ENCODE measurements at places on chromosomes 2 and 18. TPM values are rescaled to one million over a fixed set of nuclear protein-coding genes. Genes with fewer than 3 reads are reported as not detected.

- no peak overlapping the region for H3K27ac ChIP-seq
- no peak overlapping the region for H3K4me3 ChIP-seq
- H3K36me3 ChIP-seq = no peaks in the 10 kb centered on the region
- peaks cover 3% of the 10 kb centered on the region for H3K4me1 ChIP-seq
- DNase-seq = no peak
- H3K27me3 ChIP-seq = no peaks in the 10 kb centered on the region
Measured at GRCh38 chr2:113209011-113209645, 35.4 kb downstream of the PSD4 start.

GRCh38 chr2:101114268-101114783, 36.9 kb downstream of the TBC1D8 start:
- no peaks in the 10 kb centered on the region for H3K27me3 ChIP-seq
- DNase-seq = no peak
- H3K4me3 ChIP-seq = no peak overlapping the region
- H3K36me3 ChIP-seq = no peaks in the 10 kb centered on the region
- H3K4me1 ChIP-seq = peaks cover 63% of the 10 kb centered on the region
- peak overlapping the region; percentile 79 for H3K27ac ChIP-seq

GRCh38 chr2:237895544-237896506, 36.4 kb downstream of the RAMP1 start:
- peak overlapping the region; percentile 97 for H3K27ac ChIP-seq
- H3K36me3 ChIP-seq = no peaks in the 10 kb centered on the region
- peaks cover 69% of the 10 kb centered on the region for H3K4me1 ChIP-seq
- no peaks in the 10 kb centered on the region for H3K27me3 ChIP-seq

DNA sequence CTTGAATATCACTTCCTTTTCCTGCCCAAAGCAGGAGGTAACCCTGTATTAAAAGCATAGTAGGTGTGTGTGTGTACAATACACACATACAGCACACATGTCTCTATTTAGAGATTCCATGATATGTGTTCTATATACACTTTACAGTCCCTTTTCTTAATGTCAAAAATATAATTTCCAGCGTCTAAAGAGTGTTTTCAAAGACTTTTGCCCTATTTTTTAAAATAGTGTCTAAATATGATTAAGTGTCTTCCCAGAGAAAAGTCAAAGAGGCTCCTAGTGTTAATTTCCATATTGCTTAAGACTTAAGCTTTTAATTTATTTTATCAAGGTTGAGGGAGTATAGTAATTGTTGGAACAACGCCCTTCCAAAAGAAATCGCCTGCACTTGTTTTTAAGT, 420.3 kb upstream of the POU3F3 start:
- no peaks in the 10 kb centered on the region for H3K27me3 ChIP-seq
- H3K27ac ChIP-seq = no peak overlapping the region
- no peaks in the 10 kb centered on the region for H3K4me1 ChIP-seq
- no peak for DNase-seq
- no peaks in the 10 kb centered on the region for H3K36me3 ChIP-seq

TMEM200C gene
- 0.45 TPM for total RNA-seq

DNA sequence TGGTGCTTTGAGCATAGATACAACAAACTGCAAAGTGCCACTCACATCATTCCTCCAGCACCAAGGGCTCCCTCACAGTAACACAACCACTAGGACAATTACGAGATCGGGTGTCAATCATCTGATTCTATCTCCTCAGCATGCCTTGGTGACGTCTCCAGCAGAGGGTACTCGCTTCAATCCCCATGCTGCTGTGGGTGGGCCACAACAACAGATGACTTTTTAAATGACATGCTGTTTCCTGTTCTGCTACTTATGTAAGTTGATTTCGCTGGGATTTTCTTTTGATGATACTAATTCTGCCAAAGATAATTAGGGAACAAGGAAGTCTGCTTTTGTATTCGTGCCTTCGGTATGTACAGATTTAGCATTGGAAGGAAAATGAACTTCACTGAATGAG, 1113.0 kb downstream of the BCL11A start:
- H3K27me3 ChIP-seq = no peaks in the 10 kb centered on the region
- no peak overlapping the region for H3K27ac ChIP-seq
- no peaks in the 10 kb centered on the region for H3K4me1 ChIP-seq
- no peak for DNase-seq
- H3K4me3 ChIP-seq = no peak overlapping the region

DNA sequence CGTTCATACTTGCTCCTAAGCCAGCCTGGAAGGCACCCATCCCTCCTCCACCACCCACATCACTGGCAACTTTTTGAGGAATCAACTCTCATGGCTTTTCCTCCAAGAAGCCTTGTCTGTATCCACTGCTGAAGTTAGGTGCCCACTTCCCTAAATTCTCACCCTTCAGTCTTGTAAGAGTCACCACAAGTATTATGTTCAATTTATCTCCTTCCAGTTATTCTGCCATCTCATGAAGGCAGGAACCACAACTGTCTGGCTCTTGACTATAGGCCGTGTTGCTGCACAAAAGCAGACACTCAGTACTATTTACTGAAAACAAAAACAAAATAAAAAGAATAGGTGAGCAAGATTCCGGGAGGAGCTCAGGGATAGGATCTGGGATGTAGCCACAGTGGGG, 234.8 kb downstream of the CYRIA start:
- no peak for DNase-seq
- no peak overlapping the region for H3K27ac ChIP-seq
- no peaks in the 10 kb centered on the region for H3K36me3 ChIP-seq
- no peak overlapping the region for H3K4me3 ChIP-seq

TPO gene
- 8.4 TPM for total RNA-seq

SERPINB4 gene
- total RNA-seq = not detected

DNA sequence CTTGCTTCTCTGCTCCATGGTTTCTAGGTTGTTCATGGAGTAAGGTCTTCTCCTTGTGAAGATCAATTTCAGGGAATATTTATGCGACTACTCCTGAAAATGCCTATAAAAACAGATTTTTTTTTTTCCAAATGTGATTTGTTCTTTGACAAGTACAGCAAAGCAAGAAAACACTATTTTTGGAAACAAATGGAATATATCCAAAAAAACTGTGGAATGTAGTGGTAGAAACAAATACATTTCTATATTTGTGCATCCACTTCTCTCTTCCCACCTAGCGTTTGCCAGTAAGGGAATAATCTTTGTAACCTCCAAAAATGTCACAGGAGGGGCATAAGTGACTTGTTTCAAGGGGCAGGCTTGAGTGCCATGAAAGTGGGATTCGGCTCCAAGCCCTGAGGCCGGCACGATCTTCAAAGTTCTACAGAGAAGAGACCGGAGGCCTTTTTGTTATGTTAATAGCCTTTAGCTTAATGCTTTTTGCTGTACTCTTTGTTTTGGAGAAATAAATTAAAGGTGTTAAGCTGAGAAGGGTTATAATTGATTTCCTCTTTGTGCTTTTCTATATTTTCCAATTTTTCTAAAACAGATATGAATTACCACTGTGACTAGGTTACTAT, 200.6 kb downstream of the NRP2 start:
- H3K4me1 ChIP-seq = no peaks in the 10 kb centered on the region
- DNase-seq = no peak
- H3K36me3 ChIP-seq = no peaks in the 10 kb centered on the region
- H3K4me3 ChIP-seq = no peak overlapping the region

- DNase-seq = no peak
- H3K4me3 ChIP-seq = no peak overlapping the region
- no peak overlapping the region for H3K27ac ChIP-seq
- peaks cover 30% of the 10 kb centered on the region for H3K27me3 ChIP-seq
- H3K4me1 ChIP-seq = peaks cover 22% of the 10 kb centered on the region
- H3K36me3 ChIP-seq = no peaks in the 10 kb centered on the region
Measured at GRCh38 chr2:86786001-86786536, 4.6 kb downstream of the CD8A start.

DNA sequence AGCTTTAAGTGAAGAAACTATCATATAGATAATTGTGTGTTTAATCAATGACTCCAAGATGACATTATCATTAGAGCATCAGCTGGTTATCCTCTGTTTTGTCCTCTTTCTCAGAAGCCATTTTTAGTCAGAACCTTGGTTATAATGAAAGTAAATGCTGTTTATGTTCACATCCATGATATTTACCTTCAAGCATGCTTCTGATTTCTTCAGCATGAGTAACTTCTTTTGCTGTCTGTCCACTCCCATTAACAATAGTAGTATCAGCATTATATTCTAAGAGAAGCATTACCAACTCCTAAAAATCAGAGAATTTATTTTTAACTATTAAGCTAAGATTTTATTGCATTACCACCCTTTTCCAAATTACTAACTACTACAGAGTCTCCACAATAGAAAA, 56.3 kb downstream of the OSBPL1A start:
- no peak overlapping the region for H3K4me3 ChIP-seq
- H3K36me3 ChIP-seq = no peaks in the 10 kb centered on the region
- H3K27ac ChIP-seq = no peak overlapping the region
- no peaks in the 10 kb centered on the region for H3K27me3 ChIP-seq

GRCh38 chr2:131493199-131493968, 1.2 kb upstream of the MZT2A start:
- peak overlapping the region; percentile 95 for H3K4me3 ChIP-seq
- no peak for DNase-seq
- peaks cover 4% of the 10 kb centered on the region for H3K36me3 ChIP-seq
- H3K27ac ChIP-seq = peak overlapping the region; percentile 88
- H3K27me3 ChIP-seq = no peaks in the 10 kb centered on the region

STK16 gene
- 15.3 TPM for total RNA-seq

B3GNT7 gene
- 2.7 TPM for total RNA-seq

GRCh38 chr18:23101861-23102432, 33.3 kb upstream of the CABLES1 start:
- no peaks in the 10 kb centered on the region for H3K4me1 ChIP-seq
- no peaks in the 10 kb centered on the region for H3K36me3 ChIP-seq
- no peak for DNase-seq
- H3K27me3 ChIP-seq = no peaks in the 10 kb centered on the region
- H3K27ac ChIP-seq = no peak overlapping the region
- H3K4me3 ChIP-seq = no peak overlapping the region

DLGAP1 gene
- total RNA-seq = 0.12 TPM

GRCh38 chr2:37224063-37224462, 7.3 kb downstream of the CEBPZ start:
- no peaks in the 10 kb centered on the region for H3K27me3 ChIP-seq
- H3K4me1 ChIP-seq = no peaks in the 10 kb centered on the region
- DNase-seq = no peak
- no peak overlapping the region for H3K4me3 ChIP-seq
- H3K36me3 ChIP-seq = peaks cover 48% of the 10 kb centered on the region

GRCh38 chr2:171566057-171566456, 43.8 kb downstream of the CYBRD1 start:
- H3K4me1 ChIP-seq = no peaks in the 10 kb centered on the region
- no peak overlapping the region for H3K27ac ChIP-seq
- DNase-seq = no peak
